ENCODE measurements at places on chromosomes 7 and 10.

- no peak for DNase-seq
Observed at GRCh38 chr10:132577350-132578003, 39.9 kb downstream of the INPP5A start.

DNA sequence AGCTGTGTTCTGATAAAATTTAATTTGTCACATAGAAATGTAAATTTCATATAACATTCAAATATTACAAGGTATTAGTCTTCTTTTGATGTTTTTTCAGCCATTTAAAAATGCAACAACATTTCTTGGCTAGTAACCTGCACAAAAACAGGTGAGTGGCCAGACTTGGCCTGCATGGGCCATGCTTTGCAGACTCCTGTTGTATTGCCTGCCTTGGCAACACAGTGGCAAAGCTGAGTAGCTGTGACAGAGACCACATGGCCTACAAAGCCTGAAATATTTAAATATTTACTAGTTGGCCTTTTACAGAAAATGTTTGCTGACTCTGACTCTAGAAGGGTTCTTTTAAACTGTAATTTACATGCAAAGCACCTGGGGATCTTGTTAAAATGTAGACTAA lies 13.5 kb upstream of the TBX20 start:
- no peak for DNase-seq

- DNase-seq = no peak
Observed at GRCh38 chr7:139589474-139589873, 66.0 kb downstream of the CLEC2L start.

- DNase-seq = no peak
Observed at GRCh38 chr7:31373337-31374289, 33.1 kb upstream of the NEUROD6 start.

- DNase-seq = no peak
Observed at GRCh38 chr10:86592413-86592812, 61.9 kb upstream of the OPN4 start.

DNA sequence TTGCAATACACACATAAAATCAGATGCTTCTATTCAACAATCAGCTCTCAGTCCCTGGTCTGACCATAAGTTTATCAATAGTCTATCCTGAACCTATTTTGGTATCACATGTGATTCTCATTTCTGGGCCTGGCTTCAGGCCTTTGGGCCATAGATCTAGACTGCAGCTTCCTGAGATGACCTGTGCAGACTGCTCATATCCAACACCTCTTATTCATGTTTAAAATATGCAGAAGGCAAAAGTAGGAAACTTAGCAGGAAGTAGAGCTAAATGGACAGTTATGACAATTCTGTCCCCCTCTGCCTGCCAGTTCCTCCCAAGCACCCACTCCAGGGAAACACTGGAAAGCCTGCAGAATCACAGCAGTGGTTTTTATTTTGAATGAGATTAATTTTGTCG lies 53.3 kb downstream of the C7orf25 start:
- DNase-seq = no peak

DNA sequence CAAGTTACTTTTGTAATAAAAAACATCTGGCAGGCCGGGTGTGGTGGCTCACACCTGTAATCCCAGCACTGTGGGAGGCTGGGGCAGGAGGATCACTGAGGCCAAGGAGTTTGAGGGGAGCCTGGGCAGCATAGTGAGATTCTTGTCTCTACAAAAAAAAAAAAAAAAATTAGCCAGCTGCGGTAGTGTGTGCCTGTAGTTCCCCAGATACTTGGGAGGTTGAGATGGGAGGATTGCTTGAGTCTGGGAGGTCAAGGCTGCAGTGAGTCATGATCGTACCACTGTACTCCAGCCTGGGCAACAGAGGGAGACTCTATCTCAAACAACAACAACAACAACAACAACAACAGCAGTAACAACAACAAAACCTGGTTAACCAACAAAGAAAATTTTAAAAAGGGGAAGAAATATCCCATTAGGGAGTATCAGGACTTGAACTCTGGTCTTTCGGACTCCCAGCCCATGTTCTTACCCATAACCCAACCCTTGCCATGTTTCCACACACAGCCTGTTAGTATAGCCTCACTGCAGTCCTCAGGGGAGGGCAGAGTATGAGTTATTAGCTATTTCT lies 17.2 kb downstream of the PALD1 start:
- no peak for DNase-seq

DNA sequence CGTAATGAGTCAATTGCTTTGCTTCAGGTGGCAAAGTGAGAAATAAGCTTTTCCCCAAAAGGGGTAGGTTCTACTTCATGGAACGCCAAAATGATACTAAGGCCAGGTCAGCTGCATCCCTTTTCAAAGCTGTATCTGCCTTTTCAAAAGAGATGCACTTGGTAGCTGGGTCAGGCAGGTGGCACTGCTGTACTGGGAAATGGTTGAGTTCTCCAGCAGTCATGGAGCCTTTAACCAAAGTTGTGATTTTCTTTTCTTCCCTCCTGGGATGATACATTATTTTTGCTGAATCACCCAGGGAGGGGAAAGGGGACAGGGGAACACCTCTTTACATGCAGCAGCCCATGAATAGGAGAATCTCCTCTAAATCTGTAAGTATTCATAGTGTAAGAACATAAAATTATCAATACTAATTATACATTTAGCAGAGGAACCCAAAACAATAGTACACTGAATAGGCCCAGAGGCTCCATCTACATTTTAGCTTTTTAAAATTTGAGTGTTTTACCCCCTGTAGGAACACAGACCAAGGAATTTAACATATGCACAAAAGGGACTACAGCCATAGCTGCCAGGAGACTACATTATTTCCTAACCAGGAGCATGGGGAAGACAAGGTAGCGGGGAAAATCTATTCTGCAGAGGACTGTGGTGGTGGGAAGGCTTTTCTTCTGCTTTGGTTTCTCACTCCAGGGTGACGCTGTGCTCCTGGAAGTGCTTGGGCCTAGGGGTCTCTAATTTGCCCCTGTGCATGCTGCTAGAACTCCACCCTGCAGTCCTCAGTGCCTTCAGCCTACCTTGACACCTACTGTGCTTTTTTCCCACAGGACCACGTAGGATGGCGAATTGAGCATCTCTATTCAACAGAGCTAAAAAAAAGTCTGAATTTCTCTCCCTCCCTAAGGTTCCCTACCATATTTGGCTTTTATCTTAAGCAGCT lies 6.4 kb upstream of the GPR22 start:
- peak; percentile 56 for DNase-seq

- DNase-seq = no peak
Observed at GRCh38 chr7:27532314-27532713, 130.4 kb downstream of the HIBADH start.

GRCh38 chr7:30323006-30323355 lies 38.6 kb downstream of the ZNRF2 start:
- no peak for DNase-seq

GRCh38 chr10:5897053-5897340 lies 7.0 kb downstream of the FBH1 start:
- DNase-seq = no peak

DNA sequence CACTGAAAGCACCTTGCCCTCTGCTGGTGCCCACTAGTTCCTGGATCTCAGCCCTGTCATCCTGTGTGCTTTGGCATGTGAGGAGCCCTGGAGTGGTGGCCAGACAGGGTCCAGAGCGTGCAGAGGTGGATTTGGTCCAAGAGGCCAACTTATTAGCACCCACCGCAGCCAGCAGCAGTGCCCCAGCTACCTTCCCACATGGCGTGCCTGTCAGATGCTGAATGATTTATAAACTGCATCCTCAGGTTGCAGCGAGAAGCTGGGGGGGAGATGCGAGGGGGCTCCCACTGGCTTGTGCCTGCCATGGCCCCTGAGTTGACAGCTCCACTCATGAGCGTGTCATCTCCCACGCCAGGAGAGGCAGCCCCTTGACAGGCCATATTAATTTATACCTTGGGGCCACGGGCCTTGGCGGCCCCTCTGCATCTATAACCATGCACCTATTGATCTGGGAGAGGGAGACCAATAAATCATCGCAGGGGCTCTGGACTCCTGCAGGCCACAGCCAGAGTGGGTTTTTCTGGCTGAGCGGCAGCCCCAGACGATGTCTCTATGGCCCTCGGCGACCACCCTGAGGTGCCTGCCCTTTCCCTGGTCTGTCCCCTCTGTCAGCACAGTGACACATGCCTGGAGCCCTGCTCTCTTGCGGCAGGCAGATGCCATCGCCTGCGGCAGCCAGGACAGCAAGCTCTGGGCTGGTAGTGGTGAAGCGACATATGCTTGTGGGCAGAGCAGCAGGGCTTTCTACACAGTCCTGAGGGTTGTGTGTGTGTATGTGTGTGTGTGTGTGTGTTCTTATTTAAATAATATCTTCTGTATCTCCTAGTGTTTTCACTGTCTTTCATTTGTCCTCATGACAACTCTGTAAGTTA lies 120.8 kb downstream of the CDH23 start:
- DNase-seq = no peak

- DNase-seq = no peak
Observed at GRCh38 chr7:115094163-115094562, 172.3 kb downstream of the MDFIC start.

- DNase-seq = no peak
Observed at GRCh38 chr7:148626828-148627227, 36.3 kb downstream of the C7orf33 start.

DNA sequence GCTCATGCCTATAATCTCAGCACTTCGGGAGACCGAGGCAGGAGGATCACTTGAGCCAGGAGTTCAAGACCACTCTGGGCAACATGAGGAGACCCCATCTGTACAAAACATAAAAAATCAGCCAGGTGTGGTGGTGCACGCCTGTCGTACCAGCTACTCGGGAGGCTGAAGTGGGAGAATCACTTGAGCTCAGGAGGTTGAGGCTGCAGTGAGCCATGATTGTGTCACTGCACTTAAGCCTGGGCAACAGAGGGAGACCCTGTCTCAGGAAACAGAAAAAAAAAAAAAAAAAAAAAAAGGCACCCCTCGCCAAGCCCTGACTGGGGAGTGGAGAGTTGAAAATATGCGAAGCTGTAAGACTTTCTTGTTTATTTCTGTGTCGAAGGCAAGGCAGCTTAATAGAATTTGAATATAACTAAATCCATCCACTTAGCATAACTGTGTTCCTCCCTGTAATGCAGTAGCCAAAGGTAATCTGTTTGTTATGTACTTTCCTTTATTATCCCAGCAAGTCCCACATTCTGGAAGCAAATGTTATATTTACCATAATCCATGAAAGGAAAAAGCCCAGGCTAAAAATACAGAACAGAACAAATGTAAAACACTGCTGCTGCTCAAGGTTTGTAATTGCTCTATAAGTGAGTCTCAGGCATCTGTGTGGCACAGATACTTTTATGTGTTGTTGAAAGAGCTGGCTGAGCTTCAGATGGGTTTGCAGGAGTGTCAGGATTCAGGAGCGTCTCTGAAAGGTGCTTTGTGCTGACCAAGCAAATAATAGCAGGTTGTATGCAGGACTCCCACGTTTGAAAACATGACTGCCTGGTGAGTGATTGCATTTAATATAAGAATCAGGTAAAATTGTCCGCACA lies 127.2 kb downstream of the CELF2 start:
- peak; percentile 16 for DNase-seq

DNA sequence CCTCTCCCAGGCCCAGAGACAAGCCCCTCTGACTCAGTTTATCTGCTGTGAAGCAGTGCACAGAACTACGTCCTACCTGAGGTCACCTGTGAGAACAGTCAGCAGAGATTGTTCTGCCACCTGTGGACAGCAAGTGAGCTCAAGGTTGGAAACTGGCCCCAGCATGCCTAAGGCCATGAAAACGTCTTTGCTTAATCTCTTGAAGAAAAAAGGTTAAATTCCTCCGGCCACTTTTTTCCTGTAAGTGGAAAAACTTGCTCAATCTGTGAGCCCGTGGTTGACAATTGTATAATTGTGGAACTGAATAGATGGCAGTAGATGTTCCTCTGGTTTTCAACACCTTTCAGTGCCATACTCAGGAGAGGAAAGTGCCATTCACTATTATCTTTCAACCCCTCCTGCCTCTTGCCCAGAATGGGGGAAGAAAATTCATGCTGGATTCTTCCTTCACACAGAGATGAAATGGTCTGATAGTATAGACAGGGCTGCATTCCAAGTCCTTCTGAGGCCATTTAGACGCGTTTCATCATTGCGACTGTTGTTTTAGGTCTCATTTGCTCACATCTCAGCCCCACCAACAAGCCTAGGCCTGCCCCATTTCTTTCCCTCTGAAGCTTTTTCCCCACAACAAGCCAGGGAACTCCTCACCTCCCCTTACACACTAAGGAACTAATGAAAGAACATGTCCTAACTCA lies 292.9 kb downstream of the FZD1 start:
- no peak for DNase-seq

- DNase-seq = no peak
Observed at GRCh38 chr7:150858236-150859197, 6.2 kb downstream of the AOC1 start.

DNA sequence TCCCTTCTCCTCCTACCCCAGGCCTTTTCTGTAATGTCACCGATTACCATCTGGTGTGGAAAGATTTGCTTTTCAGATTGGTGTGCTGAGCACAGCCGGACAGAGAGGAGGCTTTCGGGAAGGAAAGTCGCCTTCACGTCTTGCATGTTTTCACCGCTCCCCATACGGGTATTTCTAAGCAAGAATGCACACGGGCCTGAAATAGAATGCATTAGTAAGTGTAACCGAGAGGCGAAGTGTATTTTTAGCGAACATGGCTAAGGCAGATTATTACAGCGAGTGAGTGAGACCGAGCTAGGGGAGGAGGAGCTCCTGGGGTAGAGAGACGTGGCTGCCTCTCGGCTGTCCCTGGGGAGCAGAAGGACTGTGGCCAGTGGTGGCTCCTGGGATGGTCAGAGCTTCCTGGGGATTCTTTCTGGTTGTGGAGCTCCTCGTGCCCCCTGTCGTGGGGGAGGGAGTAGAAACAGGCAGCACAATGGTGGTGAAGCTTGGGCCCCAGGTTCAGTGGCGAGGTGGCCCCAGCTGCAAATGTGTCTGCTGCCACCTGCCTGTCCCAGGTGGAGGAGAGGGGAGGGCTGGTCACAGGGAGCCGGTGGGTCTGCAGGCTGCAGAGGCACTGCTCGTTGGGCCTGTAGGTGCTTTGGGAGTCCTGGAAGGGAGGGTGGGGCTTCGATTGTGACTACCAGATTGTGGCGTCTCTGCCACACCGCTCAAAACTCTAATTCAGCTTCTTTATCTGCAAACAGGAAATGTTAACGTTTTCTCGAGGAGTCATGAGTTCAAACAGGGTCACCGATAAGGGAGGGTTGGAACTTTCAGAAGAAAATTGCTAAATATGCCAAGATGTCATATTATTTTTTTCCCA lies 135.8 kb downstream of the CAMK1D start:
- DNase-seq = peak; percentile 51

GRCh38 chr7:81630600-81630999 lies 139.2 kb downstream of the HGF start:
- no peak for DNase-seq

DNA sequence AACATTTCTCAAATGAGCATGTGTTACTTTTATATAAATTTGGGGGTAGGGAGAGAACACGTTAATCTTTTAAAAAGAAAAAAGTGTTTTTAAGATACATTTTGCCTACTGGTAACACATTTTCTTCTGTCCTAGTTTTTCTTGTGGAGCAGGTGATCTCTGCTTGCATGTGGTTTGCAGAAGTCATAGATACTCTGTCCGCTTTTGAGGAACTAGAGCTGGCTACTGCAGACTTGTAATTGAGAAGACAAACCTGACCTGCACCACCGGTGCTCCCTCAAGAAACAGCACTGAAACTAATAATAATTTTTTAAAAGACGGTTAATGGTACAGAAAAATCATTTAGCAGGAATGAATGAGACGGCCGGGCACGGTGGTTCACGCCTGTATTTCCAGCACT lies 243.1 kb downstream of the KIAA1217 start:
- DNase-seq = no peak

GRCh38 chr7:145696071-145696470 lies 420.5 kb upstream of the CNTNAP2 start:
- DNase-seq = no peak
